ENCODE measurements at places on chromosomes 12 and 14. TPM values are rescaled to one million over a fixed set of nuclear protein-coding genes. Genes with fewer than 3 reads are reported as not detected.

Gene LBHD2
- total RNA-seq = 0.27 TPM

Gene BRAP
- total RNA-seq = 10.8 TPM

Gene NEUROD4
- not detected for total RNA-seq

Gene NRXN3
- 1.1 TPM for total RNA-seq

Gene B4GALNT3
- total RNA-seq = 0.49 TPM

Gene SLC25A3
- 774 TPM for total RNA-seq

Gene LMNTD1
- total RNA-seq = not detected

Gene ASCL1
- total RNA-seq = not detected

Gene NTN4
- 48.9 TPM for total RNA-seq

Gene PAX9
- 2.0 TPM for total RNA-seq

Gene ALX1
- total RNA-seq = 4.5 TPM

Gene GSC
- total RNA-seq = 0.39 TPM

Gene HPD
- 1.3 TPM for total RNA-seq

Gene ST8SIA1
- total RNA-seq = not detected

Gene CCT2
- total RNA-seq = 282 TPM

Gene RNASE1
- not detected for total RNA-seq

Gene TAC3
- not detected for total RNA-seq

Gene PLEKHD1
- 0.03 TPM for total RNA-seq

Gene SERPINA12
- not detected for total RNA-seq

Gene SRSF5
- total RNA-seq = 372 TPM

Gene CIDEB
- 0.17 TPM for total RNA-seq

Gene OTOGL
- not detected for total RNA-seq

Gene SYCP3
- total RNA-seq = not detected

Gene POTEM
- total RNA-seq = not detected

Gene BLOC1S1
- 129 TPM for total RNA-seq

Gene FGF6
- total RNA-seq = not detected

Gene ADSS1
- total RNA-seq = 6.4 TPM

Gene OR4L1
- not detected for total RNA-seq

Gene RTN1
- not detected for total RNA-seq

Gene LPAR5
- total RNA-seq = 0.38 TPM

Gene SDR9C7
- not detected for total RNA-seq

Gene RHOJ
- not detected for total RNA-seq

Gene DCN
- total RNA-seq = not detected

All from A549 treated with Mapracorat at 1 μM for 4 hours (cell line).